ENCODE measurements at places on chromosomes 1 and 21.

- no peak for DNase-seq
Measured at GRCh38 chr1:193914871-193915270, 728.5 kb upstream of the B3GALT2 start.

- no peak for DNase-seq
Measured at GRCh38 chr1:214050513-214051401, 63.0 kb downstream of the PROX1 start.

DNA sequence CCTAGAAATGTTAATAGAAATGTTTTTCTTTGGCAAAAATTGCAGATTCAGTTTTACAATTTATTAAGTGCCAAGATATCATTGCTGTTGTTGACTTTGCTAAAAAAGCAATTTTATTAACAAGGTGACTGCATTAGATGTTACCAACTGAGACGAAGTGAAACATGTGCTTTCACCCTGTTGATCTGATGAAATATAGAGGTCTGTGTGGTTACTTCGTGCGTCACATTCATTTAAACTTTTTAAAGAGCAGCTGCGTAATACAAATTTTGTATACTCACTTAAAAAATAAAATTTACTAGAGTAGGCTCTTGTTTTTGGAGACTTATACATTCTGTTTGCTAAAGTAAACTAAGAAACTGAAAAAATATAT is 465.7 kb downstream of the USP25 start:
- DNase-seq: no peak

DNA sequence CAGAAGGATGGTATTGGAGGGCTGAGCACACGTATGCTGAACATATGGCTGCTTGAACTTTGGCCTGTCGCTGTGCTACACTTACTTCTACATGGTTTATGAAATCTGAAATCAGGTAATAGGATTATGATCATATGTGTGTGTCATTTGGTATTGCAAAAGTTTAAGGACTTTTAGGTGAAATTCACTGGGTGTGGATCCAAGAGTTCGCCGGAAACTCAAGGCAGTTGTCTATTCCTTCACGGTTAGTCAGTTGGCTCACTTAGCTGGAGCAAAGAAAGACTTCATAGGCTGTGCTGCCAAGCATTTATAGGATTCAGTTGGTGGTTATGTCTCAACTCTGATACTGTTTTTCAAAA is 927 bp downstream of the UAP1 start:
- no peak for DNase-seq

DNA sequence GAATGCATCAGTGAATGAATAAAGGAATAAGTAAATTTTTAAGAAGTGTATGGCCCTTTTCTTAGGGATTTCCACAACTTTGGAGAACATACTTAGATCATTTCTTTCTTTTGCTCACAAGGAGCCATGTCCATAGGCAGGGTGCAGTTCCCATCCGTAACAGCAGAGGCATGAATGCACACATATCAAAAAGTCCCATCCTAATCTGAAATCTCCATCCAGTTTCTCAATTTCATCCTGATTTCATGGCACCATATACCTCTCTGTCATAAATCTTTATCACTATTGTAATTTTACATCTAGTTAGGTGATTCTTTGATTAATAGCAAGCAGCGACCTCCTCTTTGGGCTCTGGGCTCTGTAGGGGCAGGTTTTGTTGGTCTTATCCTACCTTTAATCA is 359.2 kb downstream of the RRAGC start:
- DNase-seq: no peak

DNA sequence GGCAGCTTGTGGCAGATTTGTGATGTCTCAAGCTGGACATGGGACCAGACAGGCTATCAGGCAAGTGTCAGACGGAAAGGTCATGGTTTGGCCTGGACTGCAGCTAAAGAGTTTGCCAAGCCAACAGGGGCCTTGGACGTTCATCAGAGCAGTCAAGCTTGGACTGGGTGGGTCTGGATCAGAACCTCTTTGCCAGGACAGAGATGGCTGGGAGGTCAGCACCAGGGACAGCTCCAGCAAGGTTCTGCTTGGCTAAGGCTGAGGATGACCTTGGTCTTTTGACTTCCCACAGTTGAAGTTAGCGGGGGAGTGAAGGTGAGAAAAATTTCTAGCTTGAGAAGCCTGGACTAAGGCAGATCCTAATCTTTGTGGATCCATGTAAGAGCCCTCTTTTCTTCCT is 68.1 kb downstream of the GRIK3 start:
- no peak for DNase-seq

GRCh38 chr1:12480748-12481362 is 137.2 kb downstream of the DHRS3 start:
- DNase-seq: no peak

DNA sequence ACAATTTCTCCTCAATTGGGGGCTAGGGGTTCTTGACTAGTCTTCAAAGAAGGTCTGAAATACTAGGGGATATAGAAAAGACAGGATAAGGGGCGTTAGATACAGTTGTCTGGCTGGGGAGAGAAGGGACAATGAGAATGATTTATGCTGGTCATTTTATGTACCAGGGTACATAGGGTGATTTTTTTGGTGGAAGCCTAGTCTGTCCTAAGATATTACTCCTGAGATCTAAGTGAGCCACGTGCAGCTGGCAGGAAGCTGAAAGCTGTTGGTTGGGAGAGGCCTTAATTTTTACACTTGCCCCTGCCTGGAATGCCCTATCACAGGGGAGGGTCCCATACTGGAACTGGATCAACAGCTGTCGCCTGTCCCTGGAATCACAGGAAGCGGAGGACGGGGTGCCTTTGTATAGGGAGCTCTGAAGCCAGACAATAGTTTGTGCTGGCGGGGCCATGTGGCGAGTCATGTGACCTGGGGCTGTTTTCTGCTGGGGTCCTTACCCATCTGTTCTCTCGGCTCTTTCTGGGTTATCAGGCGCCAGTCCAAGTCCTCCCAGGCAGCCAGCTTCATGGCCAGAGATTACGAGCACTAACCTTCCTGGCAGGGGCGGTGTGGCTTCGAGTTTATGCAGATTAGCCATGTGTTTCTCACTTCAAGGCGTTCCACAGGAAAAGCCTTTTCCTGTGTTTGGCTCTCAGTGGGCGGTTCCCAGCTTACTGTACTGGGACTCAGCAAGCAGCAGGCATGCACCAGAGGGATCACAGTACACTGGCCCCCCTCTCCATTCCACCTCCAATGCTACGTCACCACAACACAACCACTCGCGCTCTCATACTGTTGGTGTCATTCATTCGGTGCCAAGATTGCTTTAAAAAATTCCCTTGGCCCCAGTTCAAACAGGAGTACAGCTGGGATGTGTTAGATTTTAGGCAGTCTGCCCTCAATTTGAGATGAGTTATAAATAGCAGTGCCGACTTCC is 27.5 kb downstream of the ARID1A start:
- no peak for DNase-seq

- no peak for DNase-seq
Measured at GRCh38 chr1:38297842-38298241, 251.2 kb upstream of the POU3F1 start.

GRCh38 chr1:203592156-203592555 is 34.5 kb upstream of the ATP2B4 start:
- DNase-seq: no peak

- DNase-seq: peak; percentile 61
Measured at GRCh38 chr1:59290193-59290949, 6.5 kb upstream of the FGGY start.

- no peak for DNase-seq
Measured at GRCh38 chr1:221783437-221783836, 41.5 kb upstream of the DUSP10 start.

- no peak for DNase-seq
Measured at GRCh38 chr1:30600258-30600657, 123.1 kb downstream of the MATN1 start.

- DNase-seq: no peak
Measured at GRCh38 chr1:115815694-115816093, 25.2 kb downstream of the NHLH2 start.

GRCh38 chr1:19650416-19651140 is 6.5 kb downstream of the NBL1 start:
- no peak for DNase-seq

GRCh38 chr1:236716160-236716559 is 29.9 kb downstream of the ACTN2 start:
- DNase-seq: no peak

- DNase-seq: no peak
Measured at GRCh38 chr1:33017175-33017574, 19.5 kb downstream of the AK2 start.

- DNase-seq: peak; percentile 93
Measured at GRCh38 chr1:975896-976683, 5.8 kb downstream of the PERM1 start.

GRCh38 chr1:2174348-2175054 is 20.1 kb downstream of the FAAP20 start:
- DNase-seq: peak; percentile 87

- no peak for DNase-seq
Measured at GRCh38 chr1:10450156-10450814, 454 bp downstream of the CORT start.

GRCh38 chr1:205626216-205626615 is 5.6 kb downstream of the ELK4 start:
- no peak for DNase-seq

GRCh38 chr1:221720545-221720944 is 21.3 kb downstream of the DUSP10 start:
- DNase-seq: no peak

DNA sequence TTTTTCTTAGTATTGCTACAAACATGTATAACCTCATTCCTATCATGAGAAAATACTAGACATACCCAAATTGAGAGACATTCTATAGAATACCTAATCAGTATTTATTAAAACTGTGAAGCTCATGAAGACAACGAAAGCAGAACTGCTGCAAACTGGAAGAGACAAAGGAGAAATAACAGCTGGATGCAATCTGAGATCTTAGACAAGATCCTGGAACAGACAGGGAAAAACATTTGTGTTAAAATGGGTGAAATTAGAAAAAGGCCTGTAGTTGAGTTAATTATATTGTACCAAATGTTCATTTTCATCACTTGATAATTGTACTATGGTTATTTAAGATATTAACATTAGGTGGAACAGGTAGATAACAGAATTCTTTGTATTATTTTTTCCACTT is 392.0 kb downstream of the PLPP3 start:
- no peak for DNase-seq

GRCh38 chr1:78682496-78682895 is 32.9 kb downstream of the IFI44 start:
- no peak for DNase-seq
